Activated CD8-positive, alpha-beta memory T cell treated with anti-CD3 and anti-CD28 coated beads, Interleukin-2, amount 50 U/mL, for 4 hours (primary cell): ENCODE measurements at places on chromosomes 4 and X.

DNA sequence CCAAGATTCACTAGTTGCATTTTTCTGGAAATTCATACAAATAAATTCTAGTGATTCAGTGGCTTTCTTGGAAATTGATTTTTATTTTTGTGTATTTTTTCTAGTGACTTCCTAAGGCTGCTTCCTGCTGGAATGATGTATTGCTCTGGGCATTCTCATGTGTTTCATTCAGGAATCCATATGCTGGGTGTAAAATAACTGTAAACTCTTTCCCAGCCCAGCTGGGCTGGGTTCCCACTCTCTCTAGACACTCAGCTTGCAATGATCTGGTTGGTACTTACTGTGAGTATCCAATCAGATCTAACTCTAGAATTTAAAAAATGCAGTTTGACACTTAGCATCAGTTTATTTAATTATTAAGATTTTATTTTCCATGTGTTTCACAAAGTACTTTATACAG is 882.2 kb downstream of the STIM2 start:
- DNase-seq: no peak

- no peak for DNase-seq
Measured at GRCh38 chrX:16316331-16316730, 149.1 kb downstream of the MAGEB17 start.

- DNase-seq: no peak
Measured at GRCh38 chr4:3526456-3526855, 5.8 kb downstream of the LRPAP1 start.

DNA sequence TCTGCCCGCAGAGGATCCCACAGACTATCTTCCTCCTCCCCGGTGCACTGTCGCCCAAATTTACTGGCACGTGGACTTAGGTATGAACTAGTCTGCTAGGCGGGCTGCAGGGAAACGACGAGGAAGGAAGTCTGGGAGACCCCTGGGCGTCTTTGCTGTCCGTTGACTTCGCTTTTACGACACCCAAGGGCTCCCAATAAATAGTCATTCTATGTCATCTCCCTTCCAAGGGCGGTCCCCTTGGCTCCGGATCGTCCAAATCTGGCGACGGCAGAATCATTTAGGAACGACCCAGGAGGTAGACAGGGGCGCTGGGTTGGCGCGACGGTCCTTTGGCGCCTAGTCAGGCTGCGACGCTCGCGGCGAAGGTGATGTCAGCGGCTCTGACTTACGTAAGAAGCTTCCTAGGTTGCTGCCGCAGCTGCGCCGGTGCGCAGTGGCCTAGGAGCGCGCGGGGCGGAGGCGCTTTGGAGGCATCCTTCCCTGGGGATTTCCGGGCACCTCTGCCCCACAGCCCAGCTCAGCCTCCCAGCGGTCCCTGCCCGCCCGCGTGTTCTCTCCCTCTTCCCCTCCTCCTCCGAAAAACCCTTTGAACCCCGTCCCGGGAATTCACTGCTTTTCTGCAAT is 2.2 kb downstream of the NHS start:
- no peak for DNase-seq

DNA sequence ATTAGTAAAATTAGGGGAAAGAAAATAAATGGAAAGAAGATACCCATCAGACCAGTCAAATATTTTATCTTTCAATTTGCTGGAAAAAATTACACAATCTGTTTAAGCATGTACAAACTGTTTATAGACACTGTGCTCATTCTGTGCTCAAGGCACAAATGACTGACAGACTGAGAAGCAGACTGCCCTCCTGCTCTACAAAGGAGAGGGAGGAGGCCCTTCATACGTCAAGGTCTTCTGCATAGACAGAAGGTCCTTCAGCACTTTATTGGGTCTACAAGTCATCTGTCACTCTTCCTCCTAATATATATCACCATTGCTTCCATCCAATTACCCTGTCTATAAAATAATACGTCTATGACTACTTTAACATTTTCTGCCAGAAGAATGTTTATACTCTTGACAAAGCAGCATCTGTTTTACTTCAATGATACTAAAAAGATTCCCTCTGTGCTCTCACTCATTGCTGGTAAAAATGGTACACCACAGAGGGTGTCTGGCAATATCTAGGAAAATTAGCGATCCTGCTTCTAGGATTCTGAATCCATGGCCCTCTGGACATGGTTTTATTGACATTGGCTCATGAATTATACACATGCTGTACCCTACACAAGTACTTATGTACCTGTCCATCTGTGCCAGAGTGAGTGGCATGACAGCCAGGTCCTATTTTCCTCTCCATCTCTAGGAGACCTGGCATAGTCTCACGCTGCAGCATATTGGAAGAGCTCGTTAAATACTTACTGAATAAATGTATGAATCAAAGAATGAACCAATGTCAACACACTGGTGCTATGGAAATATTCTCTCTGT is 11.3 kb downstream of the SLC10A6 start:
- no peak for DNase-seq

DNA sequence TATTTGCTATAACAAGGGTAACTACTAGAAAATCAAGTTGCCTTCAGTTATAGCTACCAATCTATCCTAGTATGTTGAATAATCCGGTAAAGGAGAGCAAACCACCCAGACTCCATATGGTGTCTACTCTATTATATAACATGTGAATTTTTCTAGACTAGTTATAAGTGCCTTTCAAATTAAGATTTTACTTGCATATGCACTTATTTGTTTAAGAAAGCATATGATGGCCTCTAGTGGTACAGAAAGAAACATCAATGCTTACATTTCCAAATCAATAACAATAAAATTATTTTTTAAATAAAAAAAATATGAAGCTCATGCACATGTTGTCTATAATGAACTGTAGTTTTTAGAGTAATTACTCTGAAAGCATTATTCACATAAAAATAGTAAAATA is 1516.4 kb upstream of the PABPC4L start:
- DNase-seq: no peak

DNA sequence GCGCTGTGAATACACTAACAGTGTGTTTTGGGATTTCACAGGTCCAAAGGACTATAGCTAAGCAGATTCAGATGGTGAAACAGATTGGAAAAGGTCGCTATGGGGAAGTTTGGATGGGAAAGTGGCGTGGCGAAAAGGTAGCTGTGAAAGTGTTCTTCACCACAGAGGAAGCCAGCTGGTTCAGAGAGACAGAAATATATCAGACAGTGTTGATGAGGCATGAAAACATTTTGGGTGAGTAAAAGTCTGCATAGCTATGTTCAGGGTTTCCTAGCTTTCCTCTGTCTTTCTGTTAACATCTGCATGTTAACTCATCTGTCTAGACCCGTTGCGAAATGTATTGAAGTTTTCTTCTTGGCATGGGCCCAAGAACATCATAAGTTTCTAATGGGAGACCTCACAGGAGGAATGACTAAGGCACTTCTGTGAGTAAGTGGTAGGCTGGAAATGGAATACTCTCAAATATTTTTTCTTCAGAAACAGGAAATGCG is 372.1 kb downstream of the BMPR1B start:
- DNase-seq: no peak

GRCh38 chr4:77501240-77501639 is 104.4 kb upstream of the CXCL13 start:
- no peak for DNase-seq

GRCh38 chr4:73828956-73829355 is 7.5 kb upstream of the CXCL6 start:
- DNase-seq: no peak

- no peak for DNase-seq
Measured at GRCh38 chrX:789096-789495, 158.5 kb downstream of the SHOX start.

- DNase-seq: no peak
Measured at GRCh38 chr4:60683357-60683756, 516.8 kb upstream of the ADGRL3 start.

DNA sequence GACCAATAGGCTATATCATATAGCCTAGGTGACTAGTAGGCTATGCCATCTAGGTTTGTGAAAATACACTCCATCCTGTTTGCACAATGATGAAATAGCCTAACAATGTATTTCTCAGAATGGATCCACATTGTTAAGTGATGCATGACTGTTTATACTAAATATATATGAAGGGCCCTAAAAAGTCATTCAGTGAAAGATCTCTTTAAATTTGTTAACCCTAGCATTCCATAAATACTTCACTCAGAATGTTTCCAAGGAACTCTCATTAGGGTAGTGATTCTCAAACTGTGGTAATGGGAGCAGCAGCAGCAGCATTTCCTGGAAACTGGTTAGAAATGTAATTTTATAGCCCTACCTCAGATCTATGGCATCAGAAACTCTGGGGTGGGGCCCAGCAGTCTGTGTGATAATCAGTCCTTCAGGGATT is 74.9 kb downstream of the PRRG1 start:
- DNase-seq: no peak

GRCh38 chrX:64187762-64188150 is 17.8 kb downstream of the AMER1 start:
- no peak for DNase-seq

GRCh38 chrX:28910487-28910886 is 323.2 kb downstream of the IL1RAPL1 start:
- DNase-seq: no peak

GRCh38 chr4:19266566-19266965 is 985.1 kb upstream of the SLIT2 start:
- DNase-seq: no peak

DNA sequence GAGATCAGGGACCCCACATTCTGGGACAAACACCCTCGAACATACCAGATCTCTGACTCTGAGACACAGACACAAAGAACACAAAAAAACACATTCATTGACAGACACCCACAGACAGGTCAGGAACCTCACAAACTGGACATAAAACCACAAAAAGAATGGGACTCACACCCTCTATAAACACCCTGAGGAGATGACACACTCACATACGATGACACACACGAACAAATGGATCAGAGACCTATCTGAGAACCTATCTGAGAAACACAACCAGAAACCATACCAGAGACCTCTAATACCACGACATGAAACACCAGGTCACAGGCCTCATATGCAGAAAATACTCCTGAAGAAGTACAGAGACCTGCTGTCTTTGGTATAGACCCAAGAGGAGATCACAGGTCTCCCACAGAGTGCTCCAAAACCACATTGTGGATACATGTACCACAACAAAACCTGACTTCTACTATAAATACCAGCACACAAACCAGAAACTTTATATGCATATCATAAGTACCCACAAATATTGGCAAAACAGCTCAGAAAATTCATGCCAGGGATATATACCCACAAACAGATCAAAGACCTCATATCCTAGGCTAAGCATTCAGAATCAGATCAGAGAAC is 19.5 kb downstream of the SUV39H1 start:
- DNase-seq: no peak

GRCh38 chr4:56728512-56728911 is 47.4 kb upstream of the HOPX start:
- DNase-seq: no peak

- DNase-seq: no peak
Measured at GRCh38 chr4:169250796-169251195, 20.0 kb downstream of the SH3RF1 start.

DNA sequence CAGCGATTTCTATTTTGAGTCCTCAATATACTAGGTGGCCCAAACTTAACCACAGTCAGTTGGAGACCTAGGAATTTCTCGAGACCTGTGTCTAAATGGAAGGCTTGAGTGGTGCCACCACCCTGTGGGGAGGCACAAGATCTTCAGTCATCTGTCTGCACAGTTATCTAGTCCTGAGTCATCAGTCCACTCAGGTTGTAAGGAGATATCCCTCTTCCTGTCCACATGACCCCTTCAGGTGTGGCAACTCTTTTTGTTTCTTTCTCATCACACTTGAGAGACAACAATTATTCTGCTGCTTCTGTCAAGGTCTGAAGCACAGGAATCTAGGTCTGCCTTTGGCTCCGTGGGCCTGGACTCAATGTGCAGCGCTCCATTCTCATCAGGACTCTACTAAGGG is 64.4 kb upstream of the IBSP start:
- DNase-seq: no peak
